ENCODE measurements at places on chromosomes 11 and 22.

GRCh38 chr22:46602025-46602424, 18.2 kb upstream of the GRAMD4 start:
- no peak for DNase-seq

DNA sequence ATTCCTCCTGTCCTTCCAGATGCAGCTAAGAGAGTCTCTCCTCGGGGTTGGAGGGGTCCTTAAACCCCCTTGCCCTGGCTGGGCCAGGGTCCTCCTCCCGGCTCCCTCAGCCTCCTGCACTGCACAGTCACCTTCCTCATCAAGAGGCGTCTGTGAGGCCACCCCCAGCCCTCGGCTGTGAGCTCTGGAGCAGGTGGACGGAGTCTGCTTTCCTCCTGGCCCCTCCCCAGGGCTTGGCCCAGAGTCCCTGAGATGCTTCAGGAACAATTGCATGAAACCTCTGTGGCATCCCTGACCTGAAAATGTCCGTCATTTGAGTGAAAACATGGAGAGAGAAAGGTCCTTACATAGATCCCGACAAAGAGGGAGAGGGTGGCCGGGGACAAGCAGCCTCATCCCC, 6.7 kb upstream of the FGF3 start:
- DNase-seq: no peak

- DNase-seq: no peak
These were observed 3.9 kb upstream of the MICAL2 start for GRCh38 chr11:12106501-12106900.

DNA sequence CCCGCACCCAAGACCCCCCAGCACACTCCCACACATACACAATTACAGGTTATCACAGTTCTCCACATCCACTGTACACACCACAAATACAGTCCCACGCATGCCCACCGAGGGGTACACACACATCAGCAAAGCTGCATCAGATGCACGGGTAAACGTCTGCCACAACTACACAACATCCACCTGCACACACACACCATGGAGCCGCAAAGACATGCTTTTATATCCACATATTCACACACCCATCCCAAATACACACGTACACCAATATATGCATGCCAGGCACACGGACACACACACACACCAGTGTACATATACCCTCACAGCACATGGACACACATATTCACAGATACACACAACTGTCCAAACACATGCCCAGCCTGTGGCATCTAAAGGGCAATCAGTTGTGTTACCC, 5.4 kb upstream of the KCNJ4 start:
- no peak for DNase-seq

DNA sequence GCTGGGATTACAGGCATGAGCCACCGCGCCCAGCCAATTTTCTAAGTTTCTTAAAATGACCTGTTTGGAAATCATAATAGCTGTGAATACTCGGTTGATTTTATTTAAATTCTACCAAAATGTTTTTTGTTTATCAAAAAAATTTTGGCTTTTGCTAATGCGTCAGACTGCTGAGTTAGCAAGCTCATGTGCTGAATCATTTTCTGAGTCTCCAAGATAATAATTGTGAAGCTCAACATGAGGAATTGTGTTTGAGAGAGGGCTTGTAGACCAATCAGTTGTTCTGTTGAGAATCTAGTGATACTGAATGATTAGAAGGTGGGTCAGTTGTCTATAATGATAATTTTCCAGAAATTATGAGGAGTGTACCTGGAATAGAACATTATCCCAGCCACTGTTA, 15.9 kb downstream of the RNF214 start:
- no peak for DNase-seq
